T-helper 9 cell (primary cell): ENCODE measurements at places on chromosomes 6 and 20.

GRCh38 chr6:19663479-19663878 is 173.7 kb upstream of the ID4 start:
- no peak for DNase-seq

DNA sequence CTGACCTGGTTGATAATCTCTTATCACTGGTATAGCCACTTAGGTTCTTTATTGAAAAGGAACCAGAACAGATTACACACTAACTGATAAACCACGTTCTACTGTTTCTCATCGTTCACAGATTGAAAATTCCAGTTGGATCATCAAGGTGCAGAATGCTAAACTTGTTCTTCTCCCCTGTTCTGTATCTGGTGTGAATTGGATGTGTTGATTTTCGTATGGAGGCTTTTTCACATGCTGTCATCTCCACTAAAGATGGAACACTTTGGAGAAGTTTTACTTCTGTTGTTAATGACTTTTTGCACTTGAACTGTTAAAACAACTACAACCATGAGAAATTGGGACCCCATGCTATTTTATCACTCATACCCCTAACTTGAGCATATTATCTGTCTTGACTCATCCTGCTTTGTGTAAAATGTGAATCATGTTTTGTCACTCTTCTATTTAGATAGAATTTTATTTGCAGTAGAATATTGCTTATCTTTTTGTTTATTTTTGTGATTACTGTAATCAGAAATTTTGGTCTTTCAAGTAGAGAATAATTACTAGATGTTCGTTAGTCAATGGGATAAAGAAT is 17.5 kb downstream of the VAPB start:
- DNase-seq, result no peak

DNA sequence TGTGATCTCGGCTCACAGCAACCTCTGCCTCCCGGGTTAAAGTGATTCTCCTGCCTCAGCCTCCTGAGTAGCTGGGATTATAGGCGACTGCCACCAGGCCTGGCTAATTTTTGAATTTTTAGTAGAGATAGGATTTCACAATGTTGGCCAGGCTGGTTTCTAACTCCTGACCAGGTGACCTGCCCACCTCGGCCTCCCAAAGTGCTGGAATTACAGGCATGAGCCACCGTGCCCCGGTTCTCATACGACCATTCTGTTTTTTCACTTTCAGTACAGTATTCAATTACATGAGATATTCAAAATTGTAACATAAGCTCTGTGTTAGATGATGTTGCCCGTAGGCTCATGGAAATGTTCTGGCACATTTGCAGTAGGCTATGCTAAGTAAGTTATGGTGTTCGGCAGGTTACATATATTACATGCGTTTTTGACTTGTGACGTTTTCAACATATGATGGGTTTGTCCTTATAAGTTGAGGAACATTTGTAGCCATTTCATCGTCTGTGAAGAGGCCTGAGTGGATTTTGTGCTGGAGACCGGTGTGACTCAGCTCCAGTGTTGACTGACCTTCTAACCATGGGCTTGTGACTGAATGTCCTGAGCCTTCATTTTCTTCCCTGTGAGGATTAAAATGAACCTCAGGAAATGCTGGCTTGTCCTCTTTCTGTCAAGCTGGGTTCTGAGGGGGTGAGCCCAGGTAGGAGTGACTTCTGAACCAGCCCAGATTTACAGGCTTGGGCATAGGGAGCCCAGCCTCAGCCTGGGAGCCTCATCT is 12.2 kb downstream of the PPARD start:
- no peak for DNase-seq

- no peak for DNase-seq
Measured at GRCh38 chr6:107653183-107653580, 163.3 kb downstream of the SOBP start.

GRCh38 chr6:106561686-106562405 is 67.5 kb downstream of the RTN4IP1 start:
- no peak for DNase-seq

DNA sequence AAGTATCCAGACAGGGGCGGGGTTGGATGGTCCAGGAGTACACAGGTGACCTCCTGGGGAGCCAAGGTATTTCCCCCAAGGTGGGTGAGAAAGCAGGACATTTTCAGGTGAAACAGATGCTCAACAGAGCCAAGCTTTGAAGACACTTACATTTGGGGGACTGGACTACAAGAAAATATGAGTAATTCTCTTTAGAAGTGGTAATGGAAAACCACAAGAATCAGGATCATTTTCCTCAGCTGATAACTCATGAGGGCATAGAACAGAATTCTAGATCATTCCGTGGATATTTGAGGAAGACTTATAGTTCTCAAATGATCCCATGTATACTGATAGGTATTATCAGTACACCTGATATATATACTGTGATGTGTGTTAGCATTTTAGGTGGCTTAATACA is 89.9 kb downstream of the UST start:
- DNase-seq, result no peak

DNA sequence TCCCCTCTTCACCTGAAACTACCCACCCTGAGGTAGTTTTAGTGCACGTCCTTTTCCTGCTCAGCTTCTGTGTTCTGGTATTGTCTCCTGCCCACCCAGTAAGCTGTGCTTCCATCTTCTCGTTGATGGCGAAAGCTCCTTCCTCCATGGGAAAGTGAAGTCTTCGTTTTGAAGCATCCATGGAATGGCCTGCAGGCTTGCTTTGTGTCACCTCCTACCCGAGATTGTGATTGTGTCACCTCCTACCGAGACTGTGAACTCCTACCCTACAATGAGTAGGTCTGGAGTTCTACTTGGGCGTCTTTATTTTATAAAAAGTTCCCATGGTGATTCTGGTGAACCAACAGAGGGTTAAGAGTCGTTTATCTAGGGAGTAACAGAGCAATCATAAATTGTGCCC is 25.9 kb downstream of the SLC9A8 start:
- DNase-seq, result no peak

- no peak for DNase-seq
Measured at GRCh38 chr6:134983823-134984222, 33.9 kb upstream of the ALDH8A1 start.

GRCh38 chr20:50930976-50931305 is 296 bp downstream of the ADNP start:
- no peak for DNase-seq

GRCh38 chr6:3624250-3625136 is 127.0 kb downstream of the PXDC1 start:
- DNase-seq, result no peak

- no peak for DNase-seq
Measured at GRCh38 chr6:118253741-118254140, 294.4 kb upstream of the PLN start.

DNA sequence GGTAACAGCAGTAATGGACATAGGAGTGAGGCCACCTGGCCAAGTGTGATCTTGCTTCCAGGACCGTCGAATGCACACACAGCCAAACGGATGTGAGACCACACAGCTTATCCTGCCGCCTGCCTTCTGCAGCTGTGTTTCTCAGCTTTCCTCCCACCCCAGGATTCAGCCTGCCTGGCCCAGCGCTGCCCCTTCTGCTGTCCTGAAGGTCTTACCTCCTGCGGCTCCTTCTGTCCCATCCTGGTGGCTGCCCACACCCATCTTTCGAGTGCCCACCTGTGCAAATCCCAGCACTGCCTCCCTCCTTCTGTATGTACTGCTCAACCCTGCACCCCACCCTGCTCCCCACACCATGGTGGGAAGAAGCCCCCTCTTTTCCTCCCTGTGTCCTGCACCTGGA is 49.4 kb upstream of the DACT2 start:
- DNase-seq, result no peak

GRCh38 chr6:47485083-47485482 is 7.5 kb downstream of the CD2AP start:
- no peak for DNase-seq

DNA sequence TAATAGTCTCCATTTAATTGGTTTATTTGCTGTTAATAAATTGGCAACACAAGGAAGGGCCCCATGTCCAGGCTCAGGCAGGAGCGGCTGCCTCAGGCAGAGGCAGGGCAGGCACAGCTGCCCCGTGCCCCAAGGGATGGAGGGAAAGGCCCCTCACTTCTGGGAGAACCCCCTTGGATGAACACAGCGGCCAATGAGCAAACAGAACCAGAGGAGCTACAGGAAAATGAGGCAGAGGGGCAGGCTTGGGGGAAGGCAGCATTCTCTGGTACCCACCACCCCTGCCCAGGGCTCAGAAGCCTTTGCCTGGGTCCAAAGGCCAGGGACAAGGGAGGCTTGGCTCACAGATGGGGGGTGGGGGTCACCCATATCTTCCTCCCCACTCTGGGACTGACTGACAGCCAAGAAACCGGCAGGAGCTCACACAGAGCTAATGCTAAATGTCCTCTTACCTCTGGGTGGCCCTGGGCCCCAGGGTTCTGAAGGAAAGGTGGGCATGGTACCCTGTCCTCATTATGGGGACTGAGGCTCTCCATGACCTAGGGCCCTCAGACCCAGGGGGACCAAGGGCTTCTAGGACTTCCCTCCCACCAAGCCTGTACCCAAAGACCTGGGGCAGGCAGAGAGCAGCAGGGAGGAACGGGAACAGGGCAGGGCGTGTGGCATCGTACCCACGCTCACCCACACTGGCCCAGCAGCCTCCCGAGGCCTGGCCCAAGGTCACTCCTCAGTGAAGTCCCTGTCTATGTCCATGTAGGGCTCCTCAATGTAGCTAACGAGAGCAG is 47.0 kb downstream of the MYH7B start:
- DNase-seq, result no peak

DNA sequence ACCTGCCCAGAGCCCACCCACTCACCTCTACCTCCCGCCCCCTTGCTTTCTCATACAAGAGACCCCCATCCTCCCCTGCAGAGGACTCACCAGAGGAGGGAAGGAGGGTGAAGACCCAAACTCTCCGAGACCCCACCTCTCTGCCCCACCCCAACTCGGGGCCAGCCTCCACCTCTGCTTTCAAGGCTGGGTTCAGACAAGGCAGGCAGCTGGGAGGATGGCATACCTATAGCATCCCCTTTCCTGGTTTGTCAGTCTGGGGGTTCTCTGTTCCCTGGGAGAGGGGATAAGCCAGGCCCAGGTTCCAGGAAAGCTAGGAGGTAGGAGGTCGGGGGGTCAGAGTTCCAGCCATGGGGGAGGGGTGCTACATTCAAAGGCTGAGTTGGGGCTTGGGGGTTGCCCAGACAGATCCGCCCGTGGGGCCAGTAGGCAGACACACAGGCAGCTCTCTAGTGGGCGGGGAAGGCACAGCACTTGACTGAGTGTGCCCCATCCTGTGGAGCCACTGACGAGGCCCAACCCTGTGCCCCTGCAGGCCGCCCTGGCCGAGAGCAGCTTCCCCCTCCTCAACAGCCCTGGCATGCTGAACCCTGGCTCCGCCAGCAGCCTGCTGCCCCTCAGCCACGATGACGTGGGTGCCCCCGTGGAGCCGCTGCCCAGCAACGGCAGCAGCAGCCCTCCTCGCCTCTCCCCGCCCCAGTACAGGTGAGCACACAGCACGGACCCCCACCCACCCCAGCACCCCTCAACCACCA is 40.8 kb upstream of the MDFI start:
- DNase-seq, result no peak

GRCh38 chr6:35468181-35468979 is at the start of gene RPL10A:
RPL10A (plus strand) TSS chr6:35468401; CDS start chr6:35468435, 34 bp downstream.
- peak; percentile 91 for DNase-seq

DNA sequence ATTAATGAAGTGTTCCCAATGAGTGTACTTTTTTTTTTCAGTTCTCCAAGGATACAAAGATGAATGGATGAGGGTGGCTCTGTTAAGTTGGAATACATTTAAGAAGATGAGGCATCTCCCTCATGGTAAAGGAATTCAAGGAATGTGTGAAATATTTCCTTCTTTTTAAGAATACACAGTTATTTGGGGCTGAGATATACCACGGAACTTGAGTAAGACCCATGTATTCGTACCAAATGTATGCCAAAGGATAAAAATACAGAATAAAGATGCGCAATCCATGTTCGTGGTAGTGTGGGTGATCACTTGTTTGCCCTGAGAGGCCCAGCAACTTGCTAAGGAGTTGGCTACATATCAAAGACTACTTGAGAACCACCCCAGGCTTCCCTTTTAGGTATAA is 164.2 kb upstream of the TCF21 start:
- no peak for DNase-seq

GRCh38 chr20:577167-577791 is 32.8 kb downstream of the TCF15 start:
- DNase-seq, result no peak

- peak; percentile 52 for DNase-seq
Measured at GRCh38 chr20:38692436-38693411, 31.6 kb upstream of the SLC32A1 start.

GRCh38 chr6:119535332-119535731 is 185.8 kb upstream of the MAN1A1 start:
- DNase-seq, result no peak

GRCh38 chr6:32972353-32973143 is 4.2 kb downstream of the BRD2 start:
- DNase-seq, result peak; percentile 46

GRCh38 chr20:57146155-57146554 is 120.3 kb downstream of the BMP7 start:
- DNase-seq, result no peak

- no peak for DNase-seq
Measured at GRCh38 chr6:110448846-110449540, 27.4 kb downstream of the SLC22A16 start.

GRCh38 chr20:59404749-59405148 is 104.3 kb downstream of the EDN3 start:
- no peak for DNase-seq

DNA sequence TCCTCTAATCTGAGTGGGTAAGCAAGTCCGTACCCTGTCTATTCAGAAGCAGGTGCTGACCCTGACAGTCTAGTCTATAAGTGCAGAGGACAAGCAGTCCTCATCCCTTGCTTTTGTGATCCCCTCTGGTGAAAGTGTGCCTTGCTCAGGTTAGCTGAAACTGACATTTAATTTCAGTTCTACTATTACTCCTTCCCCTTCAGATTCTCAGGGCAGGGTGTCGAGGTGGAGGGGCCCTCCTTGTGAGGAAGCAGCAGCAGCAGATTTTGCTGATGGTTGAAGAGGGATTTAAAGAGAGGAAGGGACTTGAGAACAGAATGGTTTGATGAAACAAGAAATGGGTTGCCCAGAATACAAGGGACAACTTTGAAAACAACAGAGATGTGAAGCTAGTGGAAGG is 309.3 kb downstream of the CLIC5 start:
- DNase-seq, result no peak

DNA sequence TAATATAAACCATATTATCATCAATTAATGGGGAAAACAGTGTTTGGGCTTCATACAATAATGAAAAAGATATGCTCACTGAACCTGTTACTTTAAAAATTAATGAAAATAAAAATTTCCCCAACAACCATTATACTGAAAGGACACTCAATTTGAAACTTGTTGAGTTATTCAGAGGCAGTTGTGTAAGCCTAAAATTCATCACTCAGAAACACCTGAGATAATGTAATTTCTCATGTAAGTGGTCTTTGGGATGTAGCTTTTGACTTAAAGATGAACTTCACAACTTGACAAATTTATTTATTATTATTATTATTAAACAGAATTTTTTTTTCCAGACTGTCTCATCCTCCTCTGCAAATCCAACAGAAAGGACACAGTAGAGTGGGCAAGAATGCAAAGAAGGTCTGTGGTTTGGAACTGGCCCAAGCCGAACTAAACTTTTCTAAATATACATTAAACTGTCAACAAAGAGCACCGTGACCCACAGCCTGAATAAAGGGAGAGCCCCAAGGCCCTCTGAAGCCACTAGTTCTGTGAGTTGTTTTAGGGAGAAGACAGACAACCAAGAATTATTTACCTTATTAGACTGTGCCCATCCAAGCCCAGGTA is 32.2 kb upstream of the HEY2 start:
- DNase-seq, result no peak

- no peak for DNase-seq
Measured at GRCh38 chr20:50017576-50018248, 34.9 kb downstream of the SNAI1 start.

GRCh38 chr20:41352106-41352505 is 11.5 kb downstream of the LPIN3 start:
- DNase-seq, result no peak
